ENCODE measurements at places on chromosomes 16 and 17. TPM values are rescaled to one million over a fixed set of nuclear protein-coding genes. Genes with fewer than 3 reads are reported as not detected.

DNA sequence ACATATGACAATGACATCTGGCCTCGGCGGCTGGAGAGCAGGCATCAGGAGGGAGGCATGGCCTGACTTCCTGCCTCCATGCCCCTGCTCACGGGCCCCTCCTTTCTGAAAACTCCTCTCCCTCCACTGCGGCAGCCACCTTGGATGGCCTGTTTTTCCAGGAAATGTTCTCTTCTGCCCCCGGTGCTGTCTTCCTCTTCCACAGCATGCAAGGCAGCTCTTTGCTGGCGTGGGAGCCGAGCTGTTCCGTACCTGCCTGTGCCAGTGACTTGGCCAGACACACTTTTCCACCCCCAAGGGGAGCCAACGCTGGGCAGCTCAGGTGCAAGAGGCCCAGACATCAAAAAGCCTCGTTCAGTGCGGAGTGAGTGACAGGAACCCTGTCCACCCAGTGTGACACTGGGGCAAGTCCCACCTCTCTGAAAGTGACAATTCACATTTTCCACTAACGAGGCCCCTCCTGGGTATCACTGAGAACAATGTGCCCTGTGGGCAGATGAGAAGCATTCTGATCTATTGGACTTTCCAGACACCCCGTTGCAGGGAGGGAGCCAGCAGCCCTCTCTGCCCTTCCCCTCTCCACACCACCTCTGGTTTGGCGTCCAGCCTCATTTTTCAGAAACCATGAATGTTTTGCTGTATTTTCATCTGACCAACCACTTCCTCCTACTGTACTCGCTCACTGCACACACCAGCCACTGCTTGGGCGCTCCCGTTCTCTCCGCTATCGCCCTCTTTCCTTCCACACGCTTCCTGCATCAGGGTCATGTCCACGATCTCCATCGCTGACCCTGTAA lies 31.2 kb downstream of the NSMCE1 start:
- peak; percentile 80 for DNase-seq

DNA sequence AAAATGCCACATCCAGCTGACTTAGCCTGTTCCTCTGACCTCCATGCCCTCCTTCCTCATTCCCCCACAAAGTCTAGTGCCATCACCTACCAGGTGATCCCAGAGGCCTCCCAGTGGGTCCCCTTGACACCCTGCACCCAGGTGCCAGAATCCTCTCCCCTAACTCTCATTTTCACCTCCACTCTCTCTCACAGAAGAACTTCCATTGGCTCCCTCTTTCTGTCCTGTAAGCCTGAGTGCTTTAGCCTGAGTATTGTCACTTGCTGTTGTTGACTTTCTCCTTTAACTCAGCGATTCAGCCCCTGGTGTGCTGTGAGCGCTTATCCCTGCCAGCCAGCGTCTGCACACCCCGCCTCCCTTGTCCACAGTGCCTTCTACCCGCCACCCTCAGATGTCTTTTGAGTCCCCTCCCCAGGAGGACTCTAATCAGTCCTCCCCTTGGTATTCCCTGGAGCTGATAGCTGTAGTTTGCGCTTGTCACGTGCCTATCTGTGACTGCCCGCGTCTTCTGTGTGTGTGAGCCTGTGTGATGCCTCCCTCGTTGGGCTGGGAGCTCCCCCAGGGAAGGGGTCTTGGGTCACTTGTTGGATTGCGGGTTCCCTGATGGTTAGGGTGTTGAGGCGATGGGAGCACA lies 31.9 kb downstream of the ARHGAP23 start:
- no peak for DNase-seq

- DNase-seq: no peak
Observed at GRCh38 chr16:76780556-76780955, 410.4 kb upstream of the MON1B start.

- DNase-seq: no peak
Observed at GRCh38 chr16:66580605-66581209, 1.4 kb downstream of the CMTM2 start.

GRCh38 chr17:77140878-77141767 lies at the start of gene SEC14L1:
Gene SEC14L1 (plus strand): TSS chr17:77140969. CDS start chr17:77143597, 2,628 bp downstream.
- no peak for DNase-seq

- no peak for DNase-seq
Observed at GRCh38 chr16:69511651-69512050, 54.1 kb upstream of the NFAT5 start.

DNA sequence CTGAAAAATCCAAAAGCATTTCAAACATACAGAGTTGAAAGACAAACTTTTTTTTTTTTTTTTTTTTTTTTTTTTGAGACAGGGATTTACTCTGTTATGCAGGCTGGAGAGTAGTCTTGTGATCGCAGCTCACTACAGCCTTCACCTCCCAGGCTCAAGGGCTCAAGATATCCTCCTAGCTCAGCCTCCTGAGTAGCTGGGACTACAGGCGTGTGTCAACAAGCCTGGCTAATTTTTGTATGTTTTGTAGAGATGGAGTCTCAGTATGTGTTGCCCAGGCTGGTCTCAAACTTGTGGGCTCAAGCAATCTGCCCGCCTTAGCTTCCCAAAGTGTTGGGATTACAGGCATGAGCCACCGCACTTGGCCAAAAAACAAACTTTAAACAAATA lies 64.2 kb upstream of the KIFC3 start:
- no peak for DNase-seq

GRCh38 chr16:6672507-6672906 lies 660.1 kb upstream of the RBFOX1 start:
- DNase-seq: no peak

- no peak for DNase-seq
Observed at GRCh38 chr16:927931-928330, 42.9 kb downstream of the LMF1 start.

Gene EME1
- 4.3 TPM for polyA plus RNA-seq

Gene MPG
- polyA plus RNA-seq: 140 TPM
